AG04450 (cell line): ENCODE measurements at places on chromosomes 12 and 14.

- peak; percentile 3 for DNase-seq
Observed at GRCh38 chr12:118220702-118221101, 84.8 kb downstream of the PEBP1 start.

- DNase-seq: no peak
Observed at GRCh38 chr12:41910578-41911320, 233.9 kb downstream of the GXYLT1 start.

GRCh38 chr12:1665366-1665765 is 25.5 kb upstream of the ADIPOR2 start:
- no peak for DNase-seq

GRCh38 chr14:85159726-85160125 is 370.2 kb upstream of the FLRT2 start:
- DNase-seq: no peak

- DNase-seq: no peak
Observed at GRCh38 chr12:57092529-57092862, 3.6 kb downstream of the NAB2 start.

DNA sequence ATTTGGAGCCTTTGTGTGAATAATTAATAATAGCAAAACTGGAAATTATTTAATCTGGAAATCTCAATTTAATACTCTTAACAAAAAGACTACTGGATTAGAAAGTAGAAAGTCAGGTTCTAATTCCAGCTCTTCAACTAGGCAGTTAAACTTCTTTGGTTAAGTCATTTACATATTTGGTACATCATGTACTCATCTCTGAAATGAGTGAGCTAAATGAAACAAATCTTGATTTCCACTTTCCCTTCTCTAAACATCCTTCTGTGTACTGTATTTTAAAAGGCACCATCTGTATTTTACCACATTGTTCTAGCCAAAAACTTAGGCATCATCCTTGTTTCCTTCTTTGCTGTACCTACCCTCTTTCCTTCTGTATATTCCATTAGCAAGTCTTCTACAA is 26.9 kb downstream of the CRADD start:
- no peak for DNase-seq

DNA sequence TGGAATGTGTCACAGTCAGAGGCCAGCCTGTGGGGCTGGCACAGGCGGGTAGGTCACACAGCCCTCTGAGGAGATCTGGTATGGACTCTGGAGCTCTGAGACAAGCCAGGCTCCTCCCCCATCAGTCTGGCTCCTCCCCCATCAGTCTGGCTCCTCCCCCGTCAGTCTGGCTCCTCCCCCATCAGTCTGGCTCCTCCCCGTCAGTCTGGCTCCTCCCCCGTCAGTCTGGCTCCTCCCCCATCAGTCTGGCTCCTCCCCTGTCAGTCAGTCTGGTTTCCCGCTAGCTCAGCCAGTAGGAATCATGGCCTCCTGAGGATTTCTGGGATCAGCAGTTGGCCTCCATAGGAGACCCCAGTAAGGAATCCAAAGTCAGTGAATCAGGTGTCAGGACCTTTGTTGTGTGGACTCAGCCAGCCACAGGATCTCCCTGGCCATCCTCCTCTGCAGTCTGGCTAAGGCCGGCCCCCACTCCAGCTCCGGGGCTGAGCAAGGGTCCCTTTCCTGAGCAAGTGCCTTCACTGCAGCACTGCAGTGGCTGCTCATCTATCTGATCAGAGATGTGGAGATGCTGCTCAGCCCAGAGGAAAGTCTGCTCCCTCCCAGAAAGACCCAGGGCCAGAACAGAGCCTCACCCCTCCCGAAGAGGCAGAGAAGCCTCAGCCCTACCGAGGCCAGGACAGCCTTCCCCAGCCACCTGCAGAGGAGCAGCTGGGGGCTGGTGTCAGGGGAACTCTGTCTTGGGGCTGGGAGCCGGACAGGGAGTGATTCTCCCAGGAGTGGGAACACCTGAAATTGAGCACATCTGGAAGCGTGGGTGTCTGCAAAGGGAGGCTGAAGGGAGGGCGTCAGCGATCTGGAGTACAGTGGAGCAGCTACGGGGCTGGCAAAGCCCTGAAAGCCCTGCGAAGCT is 35.7 kb downstream of the IQSEC3 start:
- no peak for DNase-seq

DNA sequence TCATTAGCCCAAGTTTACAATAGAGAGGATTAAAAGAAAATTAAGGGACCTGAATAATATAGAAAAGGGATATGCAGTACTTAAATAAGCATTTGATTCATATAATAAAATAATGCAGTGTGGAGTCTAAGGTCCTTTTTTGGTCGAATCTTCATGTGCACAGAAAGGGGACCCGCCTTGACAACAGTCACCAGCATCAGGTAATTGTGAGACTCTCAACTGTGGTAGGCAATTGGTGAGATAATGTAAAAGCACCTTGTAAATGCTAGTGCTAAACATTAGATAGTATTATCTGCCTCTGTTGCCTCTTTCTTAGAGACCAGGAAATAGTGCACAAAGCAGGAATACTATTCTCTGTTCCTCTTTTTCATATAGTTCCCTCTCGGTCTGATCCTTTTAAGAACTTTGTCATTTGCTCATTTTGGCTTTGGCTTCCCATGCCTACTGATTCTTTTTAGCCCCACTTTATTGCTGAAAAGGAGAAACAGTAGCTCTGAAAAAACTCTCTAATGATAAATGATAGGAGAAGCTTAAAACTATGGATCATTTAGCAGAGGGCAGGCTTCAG is 17.5 kb downstream of the CHPT1 start:
- no peak for DNase-seq

DNA sequence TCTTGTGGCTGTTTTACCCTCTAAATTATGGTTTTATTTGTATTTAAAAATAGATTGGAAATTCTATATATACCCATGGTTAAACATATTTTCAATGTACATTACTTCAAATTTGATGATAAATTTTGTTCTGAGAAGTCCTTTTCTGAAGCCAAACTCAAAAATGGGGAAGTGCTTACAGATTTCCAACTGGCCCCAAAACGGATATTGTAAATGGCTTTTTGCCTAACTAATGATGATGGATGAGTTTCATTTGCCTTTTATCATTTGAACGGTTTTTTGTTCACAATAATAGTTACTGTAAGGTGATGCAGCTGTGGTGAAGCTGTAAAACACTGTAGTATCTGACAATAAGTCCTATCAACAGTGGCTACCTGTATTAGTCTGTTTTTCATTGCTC is 136.9 kb downstream of the FUT8 start:
- DNase-seq: no peak

DNA sequence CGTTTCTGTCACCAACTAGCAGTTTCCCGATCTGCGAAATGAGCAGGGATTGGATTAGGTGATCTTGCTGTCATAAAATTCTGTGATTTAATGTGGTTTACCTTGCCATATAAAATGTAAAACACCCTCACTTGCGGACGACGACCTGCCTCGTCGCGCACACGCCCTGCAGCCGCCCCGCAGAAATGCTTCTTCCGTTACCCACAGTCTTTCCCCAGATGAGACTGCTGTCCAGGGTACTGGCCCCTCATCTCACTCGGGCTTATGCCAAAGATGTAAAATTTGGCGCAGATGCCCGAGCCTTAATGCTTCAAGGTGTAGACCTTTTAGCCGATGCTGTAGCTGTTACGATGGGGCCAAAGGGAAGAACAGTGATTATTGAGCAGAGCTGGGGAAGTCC is 17.7 kb upstream of the FOXJ2 start:
- no peak for DNase-seq

- DNase-seq: no peak
Observed at GRCh38 chr12:42270596-42270995, 32.5 kb upstream of the YAF2 start.

DNA sequence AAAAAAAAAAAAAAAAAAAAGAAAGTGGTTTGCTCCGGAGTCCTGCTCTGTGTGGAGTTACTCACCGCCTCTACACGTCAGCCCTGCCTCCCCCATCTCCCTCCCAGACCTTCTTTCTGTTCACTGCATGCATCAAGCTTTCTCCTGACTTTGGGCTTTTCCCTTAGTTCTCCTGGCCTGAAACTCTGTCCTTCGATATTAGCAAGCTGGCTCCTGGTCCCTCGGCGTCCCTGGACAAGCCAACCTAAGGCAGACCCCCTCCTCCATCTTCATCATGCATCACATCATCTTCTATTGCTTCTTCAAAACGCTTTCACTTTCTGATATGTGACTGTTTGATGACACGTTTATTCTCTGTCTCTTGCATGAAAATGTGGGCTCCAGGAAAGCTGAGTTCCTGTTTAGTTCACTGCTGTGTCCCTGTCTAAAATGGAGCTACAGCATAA is 40.6 kb downstream of the SLC15A4 start:
- DNase-seq: no peak

GRCh38 chr12:3770891-3771290 is 18.0 kb upstream of the CRACR2A start:
- no peak for DNase-seq

DNA sequence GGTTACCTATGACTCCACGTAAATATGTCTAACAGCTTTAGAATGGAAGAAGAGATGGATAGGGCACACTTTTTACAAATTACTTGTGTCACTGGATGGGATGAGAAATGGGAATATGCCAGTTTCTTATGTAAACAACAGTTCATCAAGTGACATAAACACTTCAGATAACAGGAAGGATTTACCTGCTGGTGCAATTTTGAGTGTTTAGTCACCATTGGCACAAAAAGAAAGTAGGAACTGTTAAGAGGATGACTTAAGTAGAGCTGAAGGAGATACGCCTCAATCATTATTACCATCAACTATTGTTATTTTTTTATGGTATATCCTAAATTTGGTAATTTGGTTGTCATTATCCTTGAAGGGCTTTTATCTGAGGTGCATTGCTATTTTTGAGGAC is 83.2 kb downstream of the RMST start:
- no peak for DNase-seq

GRCh38 chr12:22700106-22700505 is 75.1 kb downstream of the ETNK1 start:
- DNase-seq: no peak

DNA sequence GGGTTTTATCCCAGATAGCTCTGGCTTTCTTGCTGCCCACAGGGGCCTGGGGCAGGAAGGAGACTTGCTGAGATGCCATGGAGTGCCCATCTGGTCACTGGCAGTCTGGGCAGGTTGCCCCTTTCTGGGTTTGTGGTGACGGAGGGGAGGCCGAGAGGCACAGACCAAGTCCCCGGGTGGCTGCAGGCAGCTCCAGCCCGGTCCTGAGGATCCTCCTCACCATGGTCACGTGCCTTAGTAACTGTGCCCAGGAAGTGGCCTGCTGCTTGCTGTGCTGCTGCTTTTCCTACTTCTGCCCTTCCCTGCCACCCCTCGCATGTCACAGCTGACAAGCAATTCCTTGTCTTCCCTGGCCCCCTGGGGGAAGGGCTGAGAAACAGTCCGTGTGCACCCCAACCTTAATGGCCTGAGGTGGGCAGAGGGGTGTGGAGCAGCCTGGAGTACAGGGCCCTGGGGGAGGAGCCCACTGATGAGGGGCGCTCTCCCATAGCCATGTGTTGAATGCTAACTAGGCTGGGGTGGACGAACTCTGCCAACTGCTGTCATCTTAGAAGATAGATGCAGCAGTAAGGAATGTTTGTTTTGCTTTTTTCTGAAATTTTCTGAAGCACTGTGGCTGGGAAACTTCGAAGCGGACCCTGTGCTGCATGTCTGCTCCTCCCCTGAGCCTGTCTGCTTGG is 54.9 kb upstream of the SRSF5 start:
- no peak for DNase-seq

GRCh38 chr12:85179680-85180270 is 100.2 kb upstream of the ALX1 start:
- DNase-seq: no peak
